ENCODE measurements at places on chromosomes 1 and 21. TPM values are rescaled to one million over a fixed set of nuclear protein-coding genes. Genes with fewer than 3 reads are reported as not detected.

The BMP8A gene
- total RNA-seq = 5.9 TPM

The PTCH2 gene
- 10.7 TPM for total RNA-seq

The S100A16 gene
- total RNA-seq = 27.6 TPM

The NCSTN gene
- 45.8 TPM for total RNA-seq

DNA sequence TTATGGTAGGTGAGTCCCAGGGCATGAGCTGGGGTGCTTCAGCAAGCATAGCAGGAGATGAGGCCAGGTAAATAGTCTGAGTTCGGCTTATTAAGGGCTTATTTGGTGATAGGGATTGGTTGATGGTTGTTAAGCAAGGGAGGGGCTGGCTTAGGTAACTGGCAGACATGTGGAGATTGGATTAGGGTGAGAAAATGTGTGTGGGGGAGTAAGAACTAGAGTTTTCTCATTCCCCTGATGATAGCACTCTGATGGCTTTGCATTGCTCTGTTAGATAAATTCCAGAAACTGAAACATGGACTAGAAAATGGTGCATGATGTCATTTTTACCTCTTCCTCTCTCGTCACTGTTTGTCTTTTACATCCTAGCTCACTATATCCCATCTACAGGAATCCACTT, 53.6 kb downstream of the FGGY start:
- no peak for DNase-seq

DNA sequence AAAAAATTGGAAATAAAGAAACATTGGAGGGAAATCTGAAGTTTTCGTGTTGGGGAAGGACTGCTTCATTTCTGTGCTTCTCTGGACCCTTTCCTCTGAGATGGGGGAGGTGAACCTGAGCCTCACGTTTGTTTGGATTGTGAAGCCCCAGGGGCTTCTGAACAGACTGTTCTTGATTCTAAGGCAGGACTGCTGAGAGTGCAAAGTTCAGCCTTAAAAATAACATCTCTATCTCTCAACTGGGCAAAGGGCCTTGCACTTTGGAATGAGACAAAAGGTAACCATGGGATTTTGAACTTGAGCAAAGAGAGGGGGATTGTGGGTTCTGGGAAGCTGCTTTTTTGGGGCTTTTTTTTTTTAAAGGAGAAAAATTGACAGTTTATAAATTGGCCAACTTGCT, 45.0 kb downstream of the GPR88 start:
- DNase-seq = no peak

DNA sequence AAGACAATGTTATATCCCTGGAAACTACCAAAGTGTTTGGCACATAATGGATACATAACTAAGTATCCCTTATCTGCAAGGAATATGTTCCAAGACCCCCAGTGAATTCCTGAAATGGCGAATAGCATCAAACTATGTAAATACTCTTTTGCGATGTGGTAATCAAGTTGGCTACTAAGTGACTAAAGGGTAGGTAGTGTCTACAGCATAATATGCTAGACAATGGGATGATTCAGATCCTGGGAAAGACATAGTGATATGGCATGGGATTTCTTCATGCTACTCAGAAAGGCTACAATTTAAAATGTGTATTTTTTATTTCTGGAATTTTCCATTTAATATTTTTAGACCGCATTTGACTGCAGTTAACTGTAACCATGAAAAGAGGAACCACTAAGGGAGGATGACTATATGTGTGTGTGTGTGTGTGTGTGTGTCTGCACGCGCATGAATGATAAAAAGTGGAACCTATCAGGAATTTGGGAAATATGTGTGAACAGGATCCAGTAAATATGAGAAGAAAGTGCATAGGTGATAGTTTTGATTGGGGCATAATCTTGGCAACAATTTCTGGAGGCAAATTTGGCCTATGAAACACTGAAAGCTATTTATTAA, 1899.9 kb downstream of the NCAM2 start:
- no peak for DNase-seq

DNA sequence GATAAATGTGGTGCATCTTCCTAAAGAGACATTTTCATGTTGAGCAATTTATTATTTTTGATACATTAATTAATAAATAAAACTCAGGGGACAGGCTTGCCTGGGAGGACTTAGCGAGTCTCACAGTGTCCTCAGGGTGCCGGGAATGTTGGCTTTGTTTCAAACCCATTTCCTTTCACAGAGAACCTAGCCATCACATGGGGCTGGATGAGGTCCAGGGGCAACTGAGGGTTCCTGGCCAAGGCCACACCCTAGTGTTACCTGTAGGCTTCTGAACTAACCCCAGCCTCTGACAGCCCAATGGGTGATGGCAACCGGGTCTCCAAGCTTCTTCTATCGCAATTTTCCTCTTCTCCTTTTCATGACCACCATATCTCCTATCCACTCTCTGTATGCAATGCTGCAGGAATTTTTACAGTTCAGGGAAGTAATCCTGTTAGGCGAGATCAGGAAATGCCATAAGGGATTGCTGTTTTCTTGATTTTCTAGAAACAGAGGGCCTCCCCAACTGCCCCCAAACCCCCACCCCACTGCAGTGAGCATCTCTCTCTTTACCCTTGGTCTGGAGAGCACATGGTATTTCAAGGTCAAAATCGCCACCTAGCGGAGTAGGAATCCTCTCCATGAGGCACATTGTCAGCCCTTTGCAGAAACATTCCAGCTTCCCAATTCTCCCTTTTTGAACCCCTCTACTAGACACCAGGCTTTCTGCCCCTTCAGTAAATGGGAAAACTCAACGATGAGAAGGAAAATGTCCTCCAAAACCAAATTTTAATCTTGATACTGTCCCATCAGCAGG, 22.1 kb upstream of the SMYD3 start:
- DNase-seq = no peak

- no peak for DNase-seq
These were observed 647 bp downstream of the TSEN15 start for GRCh38 chr1:184052194-184052559.

DNA sequence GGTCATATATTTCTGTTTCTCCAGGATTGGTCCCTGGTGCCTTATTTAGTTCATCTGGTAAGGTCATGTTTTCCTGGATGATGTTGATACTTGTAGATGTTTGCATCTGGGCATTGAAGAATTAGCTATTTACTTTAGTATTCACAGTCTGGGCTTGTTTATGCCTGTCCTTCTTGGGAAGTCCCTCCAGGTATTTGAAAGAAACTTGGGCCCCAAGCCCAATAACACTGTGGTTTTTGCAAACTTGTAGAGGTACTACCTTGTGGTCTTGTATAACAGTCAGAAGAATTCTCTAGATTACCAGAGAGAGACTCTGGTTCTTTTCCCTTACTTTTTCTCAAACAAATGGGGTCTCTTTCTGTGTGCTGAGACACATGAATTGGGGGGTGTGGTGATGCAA, 251.4 kb upstream of the B3GALT2 start:
- no peak for DNase-seq

DNA sequence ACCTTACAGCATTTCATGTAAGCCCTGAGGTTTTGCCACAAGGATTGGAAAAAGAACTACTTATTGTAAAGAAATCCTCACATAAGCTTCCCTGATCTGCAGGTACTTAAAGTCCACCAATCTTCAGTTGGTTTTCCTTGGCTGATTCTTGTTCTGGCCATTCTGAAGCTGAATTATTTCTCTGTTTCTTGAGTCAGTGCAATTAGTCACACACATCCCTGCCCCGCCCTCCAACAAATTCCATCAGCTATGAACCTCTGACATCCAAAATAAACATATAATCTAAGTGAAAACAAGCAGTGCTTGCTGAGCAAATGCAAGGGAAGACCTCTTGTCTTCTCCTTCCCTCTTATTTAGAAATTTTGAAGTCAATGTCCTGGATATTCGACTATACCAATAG, 8.2 kb upstream of the FNDC7 start:
- DNase-seq = no peak

DNA sequence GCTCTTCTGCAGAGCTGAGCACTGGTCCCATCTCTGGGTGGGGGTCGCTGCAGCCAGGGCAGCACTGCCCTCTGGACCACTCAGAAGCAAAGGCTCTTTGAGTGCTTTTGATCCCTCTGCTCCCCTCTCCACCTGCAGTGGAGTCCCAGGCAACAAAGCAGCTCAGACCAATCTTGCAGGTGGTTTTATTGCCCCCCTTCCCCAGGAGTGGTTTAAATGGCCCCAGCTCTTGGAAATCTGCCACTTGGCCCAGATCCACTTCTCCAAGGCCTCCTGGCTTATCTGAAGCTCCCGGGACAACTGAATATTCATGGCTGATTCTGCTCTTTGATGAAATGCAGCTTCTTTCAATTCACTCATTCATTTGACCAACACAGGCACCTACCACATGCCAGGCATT, 2.7 kb downstream of the STUM start:
- DNase-seq = no peak

All from dorsolateral prefrontal cortex (tissue), 122 donors.